Gastroesophageal sphincter (tissue), 4 donors: ENCODE measurements at places on chromosomes 5 and 9.

- ATAC-seq = no peak
Observed at GRCh38 chr5:67813877-67814539, 401.5 kb upstream of the PIK3R1 start.

DNA sequence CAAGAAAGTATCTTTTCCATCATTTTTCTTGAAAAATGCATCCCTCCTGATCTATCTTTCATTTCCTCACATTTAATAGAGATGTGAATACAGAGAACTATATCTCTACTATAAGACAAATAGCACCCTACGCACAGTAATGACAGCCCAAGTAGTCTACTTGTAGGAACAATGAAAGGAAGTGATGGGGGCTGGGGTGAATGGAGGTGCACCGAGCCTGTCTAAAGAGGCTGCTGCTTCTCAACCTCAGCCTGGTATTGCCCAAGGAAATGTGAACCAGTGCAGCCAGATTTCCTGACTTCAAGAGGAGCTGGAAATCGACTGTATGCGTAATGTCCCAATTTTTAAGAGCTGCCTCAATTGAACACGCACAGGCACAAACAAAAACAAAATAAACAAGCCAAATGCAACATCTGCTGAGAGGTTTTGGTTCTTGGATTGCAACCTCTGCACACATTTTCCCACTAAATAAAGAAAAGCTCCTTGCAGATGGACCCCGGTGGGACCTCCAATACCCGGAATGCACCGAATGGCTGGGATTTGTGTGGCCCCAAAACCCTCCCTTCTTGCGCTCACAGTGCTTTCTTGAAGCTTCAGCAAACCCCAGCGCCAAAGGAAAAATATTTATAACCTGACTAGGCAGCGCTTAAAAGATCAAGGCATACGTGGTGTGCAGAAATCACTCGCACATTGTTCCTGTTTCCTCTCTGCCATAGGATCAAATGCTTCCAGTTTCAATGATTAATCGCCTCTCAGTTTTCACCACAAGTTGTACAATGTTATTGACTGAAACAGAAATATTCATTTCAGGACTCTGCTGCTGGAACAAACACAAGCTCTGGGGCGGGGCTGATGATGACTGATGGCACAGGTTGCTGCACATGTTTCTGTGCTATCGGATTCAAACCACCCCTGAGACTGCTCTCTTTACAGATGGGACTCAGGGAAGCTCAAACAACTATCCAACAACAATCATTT lies 68.3 kb downstream of the KCNIP1 start:
- no peak for ATAC-seq

DNA sequence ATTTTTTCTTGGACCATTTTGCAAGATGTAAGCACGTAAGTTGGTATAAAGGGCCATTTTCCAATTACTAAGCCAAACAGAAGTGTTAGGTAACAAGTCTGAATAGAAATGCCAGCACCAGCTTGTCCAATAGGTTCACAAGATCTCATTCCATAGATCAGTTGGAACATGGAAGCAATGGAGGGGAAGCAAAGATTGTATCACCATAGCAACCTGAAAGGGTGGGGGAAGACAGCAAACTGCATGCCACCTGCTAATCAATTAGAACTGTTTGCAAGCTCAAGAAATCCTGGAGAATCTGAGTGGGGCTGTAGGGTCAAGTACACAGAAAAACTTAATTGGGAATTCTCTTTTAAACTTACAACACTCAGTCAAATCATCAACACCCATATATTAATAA lies 264.9 kb upstream of the EFNA5 start:
- no peak for ATAC-seq

- no peak for ATAC-seq
Observed at GRCh38 chr5:88093765-88094164, 174.9 kb downstream of the TMEM161B start.

- ATAC-seq = no peak
Observed at GRCh38 chr5:72300590-72301339, 19.3 kb downstream of the MRPS27 start.

- ATAC-seq = no peak
Observed at GRCh38 chr5:143141652-143142051, 261.8 kb downstream of the NR3C1 start.
